ENCODE measurements at places on chromosomes 12 and 14.

- no peak for DNase-seq
Measured at GRCh38 chr14:93648440-93649168, 139.7 kb downstream of the PRIMA1 start.

DNA sequence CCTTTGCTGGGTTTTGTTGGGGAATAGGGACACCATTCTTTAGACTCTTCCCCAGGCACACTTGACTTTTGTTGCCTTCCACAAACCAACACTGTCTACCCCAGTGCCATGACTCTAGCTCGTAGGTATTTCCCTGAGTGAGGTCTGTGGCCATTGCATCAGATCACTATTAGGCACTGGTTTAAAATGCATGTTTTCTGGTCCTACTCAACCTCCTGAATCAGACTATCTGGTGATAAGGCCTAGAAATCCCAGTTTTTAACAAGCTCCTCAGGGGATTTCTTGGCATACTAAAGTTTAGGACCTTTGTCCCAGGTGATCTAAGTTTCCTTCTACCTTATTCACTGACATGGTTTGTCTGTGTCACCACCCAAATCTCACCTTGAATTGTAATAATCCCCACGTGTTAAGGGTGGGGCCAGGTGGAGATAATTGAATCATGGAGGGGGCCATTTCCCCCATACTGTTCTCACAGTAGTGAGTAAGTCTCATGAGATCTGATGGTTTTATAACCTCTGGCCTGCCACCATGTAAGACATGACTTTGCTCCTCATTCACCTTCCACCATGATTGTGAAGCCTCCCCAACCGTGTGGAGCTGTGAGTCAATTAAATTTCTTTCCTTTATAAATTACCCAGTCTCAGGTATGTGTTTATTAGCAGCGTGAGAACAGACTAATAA lies 87.8 kb upstream of the PSMC1 start:
- no peak for DNase-seq

DNA sequence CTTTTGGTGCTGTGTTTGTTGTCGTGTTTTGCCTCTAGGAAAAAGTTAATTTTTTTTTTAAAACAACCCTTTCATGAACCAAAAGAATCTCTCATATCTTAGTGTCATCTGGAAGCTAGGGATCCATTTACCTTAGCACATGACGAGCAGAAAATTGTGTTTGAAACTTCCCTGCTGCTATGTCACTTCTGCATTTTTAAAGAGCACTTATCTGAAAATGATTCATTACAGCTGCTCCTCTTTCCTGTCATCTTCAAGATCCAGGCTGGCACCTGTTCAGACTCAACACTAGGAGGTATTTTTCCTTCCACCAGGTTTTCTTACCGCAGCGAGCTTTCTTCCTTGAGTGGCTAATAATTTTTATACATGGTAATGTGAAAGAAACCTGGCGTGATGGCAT lies 67.0 kb downstream of the EML1 start:
- no peak for DNase-seq

DNA sequence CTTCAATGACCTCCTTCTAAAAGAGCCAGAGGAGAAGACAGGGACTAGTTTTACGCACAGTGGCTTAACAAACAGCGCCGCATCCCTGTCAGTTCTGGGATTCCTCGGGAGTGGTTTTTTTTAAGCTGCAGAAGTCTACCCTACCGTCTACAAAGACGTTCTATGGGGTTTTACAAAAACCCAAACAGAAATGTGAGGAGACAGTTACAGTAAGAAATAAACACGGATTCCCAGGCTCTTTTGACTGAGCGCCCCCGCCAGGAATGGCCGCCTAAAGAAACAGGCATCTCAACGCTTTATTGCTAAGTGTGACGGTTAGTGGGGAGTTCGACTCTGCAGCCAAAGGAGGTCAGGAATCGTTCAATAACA lies 484 bp downstream of the ALKBH1 start:
- DNase-seq: no peak

DNA sequence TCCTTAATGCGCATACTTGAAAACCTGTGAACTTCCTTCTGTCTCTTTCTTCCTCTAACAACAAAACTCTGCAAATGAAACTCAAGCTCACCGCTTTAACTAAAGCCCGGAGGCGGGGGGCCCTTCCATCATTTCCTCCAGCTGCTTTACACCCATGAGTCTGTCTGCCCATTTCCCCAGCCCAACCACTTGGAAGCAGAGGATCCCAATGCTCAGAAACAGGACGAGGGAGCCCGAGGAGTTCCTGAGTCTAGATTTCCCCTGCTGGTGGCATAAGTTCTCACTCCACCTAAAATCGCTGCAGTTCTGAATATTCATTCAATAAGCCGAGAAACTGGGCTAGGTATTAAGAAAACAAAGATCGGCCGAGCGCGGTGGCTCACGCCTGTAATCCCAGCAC lies 30.8 kb downstream of the GPR19 start:
- DNase-seq: no peak

GRCh38 chr12:49288412-49288853 lies 6.5 kb upstream of the PRPH start:
- no peak for DNase-seq

- no peak for DNase-seq
Measured at GRCh38 chr12:9669019-9669326, 540 bp upstream of the CLEC2D start.

- no peak for DNase-seq
Measured at GRCh38 chr14:81506487-81506886, 27.2 kb downstream of the SEL1L start.

DNA sequence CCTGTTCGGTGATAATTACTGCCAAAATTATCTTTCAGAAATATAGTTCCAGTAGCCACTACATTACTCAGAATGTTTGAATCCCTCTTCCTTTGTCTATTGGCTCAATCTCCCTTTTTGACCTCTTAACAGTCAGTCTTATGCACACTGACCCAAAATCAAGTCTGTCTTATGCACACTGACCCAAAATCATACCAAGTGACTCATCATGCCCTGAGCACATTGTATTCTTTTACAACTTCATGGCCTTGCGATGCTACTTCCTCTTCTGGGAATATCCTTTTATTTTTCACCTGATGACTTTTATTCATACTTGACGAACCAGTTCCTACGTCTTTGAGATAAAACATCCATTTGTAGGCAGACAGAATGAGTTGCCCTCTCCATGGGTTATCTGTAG lies 182.3 kb downstream of the NPAS3 start:
- no peak for DNase-seq

DNA sequence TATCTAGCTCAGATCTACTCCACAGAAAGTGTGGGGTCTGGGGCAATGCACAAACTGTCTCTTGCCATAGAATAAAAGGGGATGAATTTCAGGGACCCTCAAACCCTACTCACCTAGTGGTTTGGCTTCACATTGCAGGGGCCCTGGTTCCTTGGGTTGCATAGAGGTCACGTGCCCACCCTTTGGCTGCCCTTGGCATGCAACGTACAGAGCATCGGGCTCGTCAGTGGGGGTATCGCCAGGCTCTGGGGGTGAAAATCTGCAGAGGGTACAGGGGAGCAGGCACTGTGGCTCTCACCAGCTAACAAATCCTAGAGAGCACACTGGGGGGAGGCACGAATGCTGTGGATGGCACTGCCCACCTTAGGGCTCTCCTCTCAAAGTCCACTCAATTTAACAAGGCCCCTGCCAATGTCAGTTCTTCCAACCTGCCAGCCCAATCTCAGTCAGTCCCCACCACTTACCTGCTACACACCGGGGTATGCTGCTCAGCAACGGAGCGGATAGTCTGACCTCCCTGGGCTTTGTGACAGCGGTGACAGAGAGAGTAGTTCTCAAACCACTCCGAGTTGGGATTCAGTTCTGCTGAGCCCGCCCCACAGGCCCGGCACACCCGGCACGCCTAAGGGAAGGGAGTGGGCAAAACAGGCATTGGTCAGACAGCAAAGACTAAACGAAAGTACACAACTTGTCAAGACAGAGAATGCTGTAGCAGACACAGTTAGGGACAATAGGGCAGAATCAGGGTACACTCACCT lies 8.0 kb downstream of the KMT2D start:
- DNase-seq: no peak

- no peak for DNase-seq
Measured at GRCh38 chr12:107308310-107308709, 215.0 kb upstream of the CRY1 start.

GRCh38 chr12:39780913-39781446 lies 161.4 kb upstream of the ABCD2 start:
- DNase-seq: no peak

- no peak for DNase-seq
Measured at GRCh38 chr14:48452437-48452995, 777.1 kb upstream of the MDGA2 start.

- DNase-seq: no peak
Measured at GRCh38 chr12:116094475-116094874, 183.0 kb downstream of the MED13L start.

DNA sequence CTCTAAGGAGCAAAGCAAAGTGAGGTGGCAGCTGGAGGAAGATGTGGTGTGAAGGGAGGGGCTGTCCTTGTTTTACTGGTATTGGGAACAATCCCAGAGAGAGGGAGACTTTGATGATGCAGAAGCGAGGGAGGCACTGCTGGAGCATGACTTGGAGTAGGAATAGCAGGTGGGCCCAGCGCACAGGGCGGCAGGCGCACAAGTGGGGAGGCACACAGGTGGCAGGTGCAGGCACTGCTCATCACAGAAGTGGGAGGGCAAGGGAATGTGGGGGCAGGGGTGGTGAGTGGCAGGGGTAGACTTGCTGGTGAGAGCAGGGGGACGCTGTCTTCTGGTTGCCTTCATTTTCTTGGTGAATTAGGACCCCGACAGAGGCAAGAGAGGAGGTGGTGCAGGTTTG lies 11.5 kb upstream of the IFI27 start:
- no peak for DNase-seq

DNA sequence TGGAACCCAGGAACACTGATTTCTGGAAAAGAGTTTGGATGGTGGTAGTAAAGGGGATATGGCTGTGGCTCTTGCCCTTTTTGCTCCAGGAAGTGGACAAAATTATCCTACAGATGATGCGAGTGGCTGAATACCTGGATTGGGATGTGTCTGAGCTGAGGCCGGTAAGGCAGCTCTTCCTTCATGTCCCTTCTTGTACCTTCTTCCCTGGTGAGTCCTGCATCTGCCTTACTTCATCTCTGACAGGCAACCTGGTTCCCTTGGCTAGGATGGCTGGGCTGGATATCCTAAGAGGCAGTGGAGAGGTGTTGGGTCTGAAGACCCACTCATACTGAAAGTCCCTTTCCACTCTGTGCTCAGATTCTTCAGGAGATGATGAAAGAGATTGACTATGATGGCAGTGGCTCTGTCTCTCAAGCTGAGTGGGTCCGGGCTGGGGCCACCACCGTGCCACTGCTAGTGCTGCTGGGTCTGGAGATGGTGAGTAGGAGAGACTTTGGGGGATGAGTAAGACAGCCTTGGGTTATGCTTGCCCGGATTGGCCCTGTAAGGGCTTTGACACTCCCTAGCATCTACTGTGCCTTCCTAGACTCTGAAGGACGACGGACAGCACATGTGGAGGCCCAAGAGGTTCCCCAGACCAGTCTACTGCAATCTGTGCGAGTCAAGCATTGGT lies 8.0 kb downstream of the DGKA start:
- DNase-seq: no peak

GRCh38 chr12:113610698-113611097 lies 139.0 kb upstream of the LHX5 start:
- no peak for DNase-seq

DNA sequence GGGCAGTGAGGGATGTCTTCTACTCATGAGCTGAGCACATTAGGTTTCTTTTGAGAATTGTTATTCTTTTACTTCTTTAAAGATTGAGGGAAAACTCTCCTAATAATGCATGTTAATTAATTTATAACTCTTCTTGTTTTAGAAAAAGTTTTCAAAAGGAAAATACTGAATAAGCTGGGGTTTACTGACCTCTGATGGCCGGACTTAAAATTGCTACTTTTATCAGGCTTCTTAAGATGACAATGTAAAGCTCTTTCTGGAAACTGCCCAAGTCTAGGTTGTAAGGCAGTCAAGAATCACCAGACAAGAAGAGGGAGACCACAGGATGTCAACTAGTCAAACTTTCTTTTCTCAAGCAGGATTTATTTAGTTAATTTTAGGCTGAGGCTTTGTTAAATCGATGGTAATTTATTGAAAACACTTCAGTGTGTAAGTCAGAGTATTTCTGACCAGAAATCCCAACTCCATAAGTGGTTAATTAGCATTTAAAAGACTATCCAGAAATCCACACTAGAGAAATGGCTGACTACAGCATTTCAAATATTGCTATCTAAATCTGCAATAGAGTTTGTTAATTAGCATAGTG lies 82.1 kb downstream of the AVPR1A start:
- no peak for DNase-seq

- no peak for DNase-seq
Measured at GRCh38 chr12:89862511-89863445, 154.1 kb upstream of the ATP2B1 start.

DNA sequence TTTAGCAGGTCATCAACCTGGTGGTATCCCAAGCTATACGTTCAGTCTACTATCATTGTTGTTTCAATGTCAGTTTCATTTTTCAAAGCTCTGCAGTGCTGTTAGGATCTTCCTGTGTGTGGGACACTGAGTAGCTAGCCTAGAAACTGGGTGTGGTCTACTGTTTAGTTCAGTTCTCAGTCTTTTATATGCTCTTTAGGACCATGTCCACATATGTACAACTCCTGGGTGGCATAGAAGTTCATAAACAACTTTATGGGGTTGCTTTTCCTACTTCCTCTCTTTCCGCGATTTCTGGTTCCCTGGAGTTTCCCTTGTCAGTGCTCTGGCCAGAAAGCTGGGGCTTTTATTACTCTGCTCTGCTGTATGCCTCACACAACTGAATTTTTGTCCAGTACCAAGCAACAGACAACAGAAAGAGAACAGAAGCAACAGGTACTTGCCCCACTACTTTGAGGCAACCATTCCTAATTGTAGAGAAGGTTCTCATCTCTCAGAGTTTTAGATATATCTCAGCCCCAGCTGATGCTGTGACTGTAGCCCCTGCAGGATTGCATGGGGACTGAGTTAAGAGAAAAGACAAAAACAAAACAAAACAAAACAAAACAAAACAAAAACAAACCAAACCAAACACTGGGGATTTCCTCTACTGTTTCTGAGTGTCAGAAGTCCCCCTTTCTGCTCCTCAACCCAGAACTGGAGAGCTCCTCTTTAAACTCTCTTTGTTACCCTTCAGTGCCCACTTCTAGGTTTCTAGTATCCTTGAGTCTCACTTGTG lies 30.3 kb downstream of the MIS18BP1 start:
- DNase-seq: no peak

DNA sequence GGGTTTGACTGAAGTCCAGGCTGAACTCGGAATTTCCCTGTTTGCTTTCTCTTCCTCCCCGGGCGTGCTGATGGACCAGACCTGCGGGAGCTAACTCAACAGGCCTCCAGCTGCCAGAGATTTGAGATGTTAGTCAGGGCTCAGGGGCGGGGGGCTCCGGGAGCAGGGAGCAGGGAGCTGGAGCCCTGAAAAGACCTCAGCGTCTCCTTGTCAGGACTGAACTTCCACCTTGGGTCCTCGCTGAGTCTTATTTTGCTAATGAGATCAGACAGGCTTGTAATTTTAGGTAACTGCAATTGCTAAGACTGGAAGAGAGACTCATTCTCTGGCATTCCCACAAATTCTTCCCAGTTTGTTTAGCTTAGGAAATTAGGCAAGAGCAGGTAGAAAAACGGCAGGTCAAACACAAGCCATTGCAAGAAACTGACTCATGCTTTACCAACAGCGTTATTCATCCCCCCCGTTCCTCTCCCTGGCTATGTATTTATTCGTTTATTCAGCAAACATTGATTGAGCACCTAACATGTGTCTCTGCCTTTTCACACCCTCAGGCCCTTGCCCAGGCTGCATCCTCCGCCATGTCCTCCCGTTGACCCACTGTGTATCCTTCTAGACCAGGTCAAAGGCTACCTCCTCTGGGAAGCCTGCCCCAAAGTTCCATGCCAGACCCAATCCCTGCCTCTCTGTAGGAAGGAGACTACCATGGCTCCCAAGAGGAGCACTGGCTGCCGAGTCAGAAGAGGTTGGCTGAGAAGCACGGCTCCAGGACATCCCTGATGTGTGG lies 80.4 kb upstream of the DIO3 start:
- DNase-seq: no peak
